ENCODE measurements at places on chromosomes 5 and 9.

DNA sequence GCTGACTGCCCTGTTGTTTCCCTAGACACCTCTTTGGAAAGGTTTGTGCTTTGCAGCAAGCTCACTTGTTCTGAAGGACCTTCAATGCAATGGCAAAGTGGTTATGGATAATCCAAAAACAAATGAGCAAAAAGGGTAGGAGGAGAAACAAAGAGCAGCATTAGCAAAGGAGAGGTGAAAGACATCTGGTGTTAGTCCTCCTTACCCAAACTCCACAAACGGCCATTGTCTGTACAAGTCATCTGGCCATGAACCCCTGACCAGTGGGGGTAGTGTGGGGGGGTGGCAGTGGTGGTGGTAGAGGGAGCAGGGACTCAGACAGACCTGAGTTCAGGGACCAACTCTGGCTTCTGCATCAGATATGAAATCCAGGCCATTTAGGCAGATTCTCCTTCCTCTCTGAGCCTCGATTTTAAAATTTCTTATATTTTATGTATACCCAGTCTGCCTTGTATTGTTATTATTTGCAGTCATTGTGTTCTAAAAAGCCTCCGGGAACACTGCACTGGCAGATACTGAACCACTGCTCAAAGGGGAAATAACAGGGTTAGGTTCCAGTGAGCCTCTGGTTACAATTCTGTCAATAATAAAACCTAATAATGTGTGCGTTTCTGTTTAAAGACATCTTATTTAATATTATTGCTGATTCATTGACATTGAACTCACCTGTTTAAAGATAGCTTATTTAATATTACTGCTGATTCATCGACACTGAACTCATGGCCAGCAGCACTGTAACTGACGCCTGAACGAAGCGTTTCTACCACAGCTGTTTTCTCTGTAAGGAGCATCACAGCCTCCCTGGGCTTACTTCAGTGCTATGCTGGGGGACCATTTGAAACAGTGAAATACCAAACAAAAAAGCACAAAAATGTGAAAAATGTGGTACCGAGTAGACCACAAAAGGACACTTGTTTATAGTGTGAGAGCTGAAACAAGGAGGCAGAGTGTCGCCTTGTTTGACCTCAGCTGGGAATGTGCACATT lies 156.0 kb downstream of the SEC61B start:
- no peak for DNase-seq

GRCh38 chr5:142957528-142957927 lies 187.4 kb downstream of the ARHGAP26 start:
- no peak for DNase-seq

DNA sequence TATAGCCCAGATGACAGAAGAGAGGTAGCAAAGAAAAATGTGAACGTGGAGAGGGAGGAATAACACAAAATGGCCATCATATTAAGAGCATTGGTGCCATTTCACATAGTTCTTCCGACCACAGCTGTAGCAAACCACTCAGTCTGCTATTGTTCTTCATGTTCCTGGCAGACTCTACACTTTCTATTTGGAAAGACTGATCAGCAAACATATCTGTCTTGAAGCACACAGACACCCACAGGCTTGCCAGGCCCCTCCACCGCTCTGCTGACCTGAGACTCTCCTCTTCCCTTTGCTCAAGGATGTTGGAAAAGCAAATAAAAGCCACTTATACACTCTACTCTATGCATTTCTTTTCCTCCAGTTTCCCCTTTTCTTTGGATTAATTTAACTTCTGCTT lies 298.0 kb downstream of the FBXL7 start:
- DNase-seq: no peak

DNA sequence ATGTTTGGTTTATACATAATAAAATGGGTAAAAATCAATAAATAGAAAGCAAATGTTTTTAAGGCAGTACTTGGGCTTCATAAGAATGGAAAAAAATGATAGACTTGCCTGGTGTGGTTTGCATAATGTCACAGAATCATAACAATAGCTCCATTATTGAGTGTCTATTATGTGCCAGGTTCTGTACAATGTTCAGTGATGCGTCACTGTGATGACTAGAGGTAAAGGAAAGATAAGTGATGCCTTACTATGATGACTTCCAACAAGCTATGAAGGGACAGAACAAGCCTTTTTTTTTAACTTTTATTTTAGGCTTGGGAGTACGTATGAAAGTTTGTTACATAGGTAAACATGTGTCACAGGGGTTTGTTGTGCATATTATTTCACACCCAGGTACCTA lies 128.8 kb downstream of the TMC1 start:
- DNase-seq: no peak

- DNase-seq: no peak
Observed at GRCh38 chr9:78630966-78631365, 334.0 kb downstream of the PSAT1 start.

- DNase-seq: no peak
Observed at GRCh38 chr9:106286249-106286648, 576.7 kb upstream of the ZNF462 start.

- no peak for DNase-seq
Observed at GRCh38 chr5:1131726-1132125, 19.9 kb upstream of the SLC12A7 start.

DNA sequence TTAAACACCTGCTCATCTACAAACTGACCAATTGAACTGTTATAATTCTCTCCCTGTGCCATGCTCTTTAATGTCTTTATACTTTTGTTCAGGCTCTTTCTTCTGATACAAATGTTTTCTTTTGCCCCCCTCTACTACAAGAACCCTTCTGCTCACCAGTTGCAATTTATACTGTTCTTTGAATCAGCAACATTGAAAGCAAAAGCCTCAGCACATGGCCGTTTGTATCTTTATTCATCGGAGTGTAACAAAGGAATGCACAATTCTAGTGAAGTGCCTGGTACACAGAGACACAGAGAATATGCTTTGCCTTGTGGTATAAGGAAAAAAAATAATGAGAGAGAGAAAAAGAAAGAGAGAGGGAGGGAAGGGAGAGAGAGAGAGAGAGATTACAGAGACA lies 547.1 kb downstream of the CDH12 start:
- DNase-seq: no peak

DNA sequence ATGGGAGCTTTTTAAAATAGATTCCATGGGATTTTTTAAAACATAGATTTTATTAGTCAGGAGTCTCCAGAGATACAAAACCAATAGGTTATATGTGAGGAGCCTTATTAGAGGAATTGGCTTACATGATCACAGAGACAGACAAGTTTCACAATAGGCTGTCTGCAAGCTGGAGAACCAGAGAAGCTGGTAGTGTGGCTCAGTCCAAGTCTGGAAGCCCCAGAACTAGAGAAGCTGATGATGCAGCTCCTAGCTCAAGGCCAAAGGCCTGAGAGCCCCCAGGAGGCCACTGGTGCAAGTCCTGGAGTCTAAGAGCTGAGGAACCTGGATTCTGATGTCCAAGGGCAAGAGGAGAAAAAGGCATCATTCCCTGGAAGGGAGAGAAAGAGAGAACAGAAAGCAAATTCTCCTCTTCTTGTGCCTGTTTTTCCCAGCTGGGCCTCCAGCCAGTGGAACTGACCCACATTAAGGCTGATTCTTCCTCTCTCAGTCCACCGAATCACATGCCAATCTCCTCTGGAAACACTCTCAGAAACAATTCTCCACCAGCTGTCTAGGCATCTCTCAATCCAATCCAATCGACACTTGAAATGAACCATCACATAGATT lies 59.3 kb downstream of the AHRR start:
- DNase-seq: no peak

DNA sequence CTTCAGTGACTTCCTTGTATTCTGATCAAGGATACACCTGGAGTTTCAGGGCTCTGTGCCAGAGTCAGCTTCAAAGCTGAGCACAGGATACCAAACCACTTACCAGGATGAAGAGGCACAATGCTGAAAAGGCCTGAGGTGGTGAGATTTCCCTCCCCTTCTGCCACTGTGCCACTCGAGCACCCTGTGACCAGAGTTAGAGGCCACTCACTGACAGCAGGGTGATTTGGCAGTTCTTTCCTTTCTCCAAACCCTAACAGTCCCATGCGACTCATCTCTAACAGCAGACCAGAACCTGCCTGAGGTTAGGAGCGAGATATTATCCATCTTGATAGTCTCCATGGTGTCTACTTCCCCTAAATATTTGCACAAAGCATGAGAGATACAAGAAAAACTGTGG lies 1.8 kb downstream of the PLGRKT start:
- no peak for DNase-seq

DNA sequence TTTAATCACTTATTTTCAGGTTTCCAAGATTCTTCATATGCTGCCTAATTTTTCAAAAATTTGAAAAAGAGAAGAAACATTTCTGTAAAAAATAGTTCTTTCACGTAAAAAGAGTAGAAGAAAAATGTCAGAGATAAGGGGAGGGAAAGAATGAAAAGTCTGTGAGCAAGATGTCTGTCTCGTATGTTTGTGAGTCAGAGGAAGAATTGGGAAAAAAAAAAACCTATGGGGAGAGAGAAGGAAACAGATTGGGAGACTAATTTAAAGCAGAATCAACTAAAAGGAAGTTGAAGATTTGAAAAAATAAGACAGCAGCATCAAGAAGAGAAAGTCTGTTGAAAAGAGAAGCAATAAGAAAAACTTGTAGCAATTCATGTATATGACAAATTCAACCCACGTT lies 456.3 kb downstream of the HINT1 start:
- DNase-seq: no peak

GRCh38 chr5:14790220-14790619 lies 81.4 kb downstream of the ANKH start:
- no peak for DNase-seq

DNA sequence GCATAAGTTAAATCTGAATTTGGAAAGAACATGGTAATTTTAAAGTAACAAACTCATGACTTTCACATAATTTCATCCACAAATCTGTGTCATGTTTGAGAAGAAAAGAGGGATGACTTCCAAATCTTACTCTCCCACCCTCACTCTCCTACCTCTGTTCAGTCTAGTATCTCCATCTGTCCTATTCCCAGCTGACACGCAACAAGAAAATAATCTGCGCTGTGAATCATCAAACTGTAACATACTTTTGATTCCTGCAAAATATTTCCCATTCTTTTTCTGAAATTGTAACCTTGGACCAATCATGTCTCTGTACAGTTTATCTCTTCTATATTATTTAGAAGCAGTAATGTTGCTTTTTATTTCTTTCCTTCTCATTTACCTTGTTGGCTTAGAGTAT lies 91.4 kb downstream of the SLC12A2 start:
- DNase-seq: no peak

DNA sequence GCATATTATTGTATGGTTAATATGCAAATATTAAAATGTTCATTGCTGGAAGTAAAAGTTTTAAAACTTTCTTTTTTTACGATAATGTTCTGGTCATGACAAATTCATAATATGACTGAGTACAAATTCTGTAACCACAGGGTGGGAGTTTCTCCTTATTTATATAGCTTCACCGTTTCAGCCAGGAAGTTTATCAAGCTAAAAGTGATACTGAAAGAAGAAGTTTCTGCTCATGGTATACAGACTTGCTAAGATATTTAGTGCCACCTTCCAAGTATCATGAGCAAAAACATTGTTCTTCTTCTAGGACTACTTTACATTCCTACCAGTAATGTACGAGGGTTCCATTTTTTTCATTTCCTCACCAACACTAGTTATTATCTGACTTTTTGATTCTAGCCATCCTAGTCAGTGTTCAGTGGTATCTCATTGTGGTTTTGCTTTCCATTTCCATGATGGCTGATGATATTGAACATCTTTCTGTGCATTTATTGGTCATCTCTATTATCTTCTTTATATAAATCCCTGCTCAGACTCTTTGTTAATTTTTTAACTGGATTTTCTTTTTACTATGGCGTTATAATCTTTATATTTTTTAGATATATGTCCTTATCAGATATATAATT lies 94.2 kb upstream of the PRRC1 start:
- no peak for DNase-seq

DNA sequence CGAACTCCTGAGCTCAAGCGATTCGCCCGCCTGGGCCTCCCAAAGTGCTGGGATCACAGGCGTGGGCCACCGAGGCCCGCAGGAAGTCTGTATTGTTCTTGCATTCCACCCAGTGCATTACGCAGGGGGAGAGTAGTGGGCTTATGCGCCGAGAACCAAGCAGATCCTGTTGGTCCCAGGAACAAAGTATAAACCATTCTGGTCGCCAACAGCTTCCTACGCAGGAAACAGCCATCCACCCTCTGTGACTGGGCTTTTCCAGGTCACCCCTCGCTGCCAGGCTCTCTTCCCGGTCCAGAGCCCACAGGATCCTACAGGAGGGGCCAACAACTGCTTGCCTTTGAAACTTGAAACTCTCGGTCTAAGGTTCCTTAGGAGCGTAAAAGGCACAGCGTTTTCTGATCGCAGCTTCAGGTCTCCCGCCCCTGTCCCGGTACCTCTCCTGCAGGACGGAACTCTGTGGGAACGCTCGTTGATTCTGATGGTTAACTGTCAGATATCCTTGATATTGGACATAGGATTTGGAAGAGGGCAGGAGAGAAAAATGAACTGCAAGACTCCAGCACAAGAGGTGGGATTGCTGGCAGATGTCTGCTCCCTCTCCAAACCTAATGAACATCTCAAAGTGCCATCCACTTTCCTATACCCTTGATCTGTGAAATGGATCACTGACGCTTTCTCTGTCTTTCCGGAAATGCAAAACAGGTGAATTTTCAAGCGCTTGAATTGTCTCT lies 4.2 kb upstream of the ANXA2R start:
- DNase-seq: no peak
